ENCODE measurements at places on chromosomes 3 and 15. TPM values are rescaled to one million over a fixed set of nuclear protein-coding genes. Genes with fewer than 3 reads are reported as not detected.

CYP1A1 gene
- 5.8 TPM for total RNA-seq

CCDC191 gene
- total RNA-seq = 2.9 TPM

UBR1 gene
- 56.0 TPM for total RNA-seq

SLC22A14 gene
- total RNA-seq = 0.36 TPM

NEIL1 gene
- total RNA-seq = 5.1 TPM

DGKG gene
- 11.7 TPM for total RNA-seq

ERICH6 gene
- not detected for total RNA-seq

FBLN2 gene
- total RNA-seq = 0.46 TPM

INKA1 gene
- 7.6 TPM for total RNA-seq

CSTA gene
- not detected for total RNA-seq

ASB14 gene
- not detected for total RNA-seq

EXD1 gene
- total RNA-seq = under 0.01 TPM

SLITRK3 gene
- not detected for total RNA-seq

CHRM5 gene
- total RNA-seq = not detected

CLDN11 gene
- total RNA-seq = 1.7 TPM

NRROS gene
- total RNA-seq = 14.5 TPM

PPP1R14D gene
- not detected for total RNA-seq

GP5 gene
- 0.15 TPM for total RNA-seq

ANP32A gene
- total RNA-seq = 48.3 TPM

UROC1 gene
- not detected for total RNA-seq

TIMP4 gene
- total RNA-seq = 2.2 TPM

TRPM1 gene
- total RNA-seq = 240 TPM
